ENCODE measurements at places on chromosomes 13 and 19. TPM values are rescaled to one million over a fixed set of nuclear protein-coding genes. Genes with fewer than 3 reads are reported as not detected.
A peak's percentile ranks its signal among the peaks of the same experiment; 100 is the strongest.

DNA sequence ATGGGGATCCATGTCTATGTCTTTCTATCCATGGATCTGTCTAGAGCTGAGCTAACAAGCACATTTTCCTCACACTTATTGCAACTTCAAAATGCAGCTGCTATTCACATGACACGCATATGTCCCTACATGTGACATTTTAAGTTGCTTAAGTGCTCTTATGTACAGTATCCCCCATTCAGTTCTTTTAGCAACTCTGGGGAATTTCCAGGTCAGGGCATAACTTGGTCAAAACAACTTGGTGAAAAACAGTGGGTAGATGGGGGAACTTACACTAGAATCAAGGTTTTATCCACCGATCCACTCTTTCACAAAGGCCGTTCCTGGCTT is 73.0 kb downstream of the COL4A1 start:
- peak; percentile 35 for DNase-seq

GRCh38 chr13:30866677-30867076 is 39.4 kb upstream of the MEDAG start:
- DNase-seq: no peak

GRCh38 chr13:51000571-51001260 is 91.1 kb downstream of the RNASEH2B start:
- DNase-seq: no peak

GRCh38 chr13:114229506-114229905 is 5.2 kb upstream of the CDC16 start:
- DNase-seq: no peak

- peak; percentile 99 for DNase-seq
These were observed 1.4 kb upstream of the SIX5 start for GRCh38 chr19:45770192-45771101.

DNA sequence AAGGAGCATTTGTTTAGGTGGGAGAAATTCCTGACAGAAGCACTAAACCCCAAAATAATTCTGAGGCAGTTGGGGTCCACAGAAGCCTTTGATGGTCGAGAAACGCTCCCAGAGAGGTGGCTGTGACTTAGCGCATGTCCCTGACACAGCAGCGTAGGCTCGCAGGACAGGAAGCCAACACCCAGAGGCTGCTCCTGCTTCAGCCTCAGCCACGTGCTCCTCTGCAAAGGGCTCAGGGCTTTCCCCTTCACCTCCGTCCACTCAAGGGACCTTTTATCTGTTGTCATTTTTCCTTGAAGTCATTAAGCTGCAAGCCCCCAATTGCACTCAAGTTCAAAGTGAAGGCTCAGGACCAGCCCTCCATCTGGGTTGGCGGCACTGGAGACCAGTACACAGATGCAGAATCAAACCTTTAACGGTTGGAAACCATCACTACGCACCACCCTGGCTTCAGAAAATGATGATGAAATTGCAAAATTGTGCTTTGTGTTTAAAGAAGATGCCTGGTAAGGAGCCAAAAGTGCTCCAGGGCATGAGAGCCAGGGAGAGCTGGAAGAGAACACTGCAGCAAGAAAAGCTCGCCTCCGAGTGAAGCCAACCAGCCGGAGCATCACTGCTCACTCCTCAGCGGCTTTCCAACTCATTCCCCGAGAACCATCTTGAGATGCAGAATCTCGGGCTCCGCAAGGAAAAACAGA is 219.6 kb downstream of the RAP2A start:
- DNase-seq: no peak

DNA sequence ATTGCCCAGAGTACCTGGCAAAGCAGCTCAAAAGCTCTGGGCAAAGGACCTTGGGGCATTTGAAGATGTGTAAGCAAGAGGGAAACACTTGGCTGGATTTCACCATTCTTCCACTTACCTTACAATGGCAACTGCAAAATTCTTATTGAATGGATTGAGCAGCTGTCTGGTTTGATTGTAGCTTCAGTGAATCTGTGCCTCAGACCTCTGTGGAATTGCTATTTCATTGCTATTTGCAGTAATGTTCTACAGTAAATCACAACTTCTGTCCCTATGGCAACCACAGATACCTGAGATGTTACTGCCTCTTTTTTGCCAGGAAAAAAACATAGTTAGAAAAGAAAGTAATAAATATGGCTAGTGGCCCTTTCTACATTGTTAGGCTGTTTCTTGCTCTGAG is 519.5 kb downstream of the SUCLA2 start:
- DNase-seq: no peak

DNA sequence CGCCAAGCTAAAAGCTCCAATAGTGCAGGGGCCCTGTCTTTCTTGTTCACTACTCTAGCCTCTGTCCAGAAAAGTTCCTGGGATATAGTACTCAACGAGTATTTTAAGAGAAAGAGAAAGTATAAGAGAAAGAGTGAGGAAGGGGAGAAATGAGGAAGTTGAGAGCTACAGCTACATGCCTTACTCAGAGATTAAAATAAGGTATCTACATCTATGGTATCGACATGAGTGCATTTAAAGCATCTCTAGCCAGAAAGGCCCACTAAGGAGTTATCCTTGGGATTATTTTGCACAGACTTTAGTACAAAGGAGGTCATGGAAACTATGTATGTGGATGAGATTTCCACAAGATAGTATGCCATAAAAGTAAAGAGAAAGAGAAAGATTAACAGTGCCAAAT is 28.5 kb downstream of the MYCBP2 start:
- no peak for DNase-seq

GRCh38 chr19:21158523-21159135 is 16.8 kb downstream of the ZNF431 start:
- DNase-seq: peak; percentile 8

DNA sequence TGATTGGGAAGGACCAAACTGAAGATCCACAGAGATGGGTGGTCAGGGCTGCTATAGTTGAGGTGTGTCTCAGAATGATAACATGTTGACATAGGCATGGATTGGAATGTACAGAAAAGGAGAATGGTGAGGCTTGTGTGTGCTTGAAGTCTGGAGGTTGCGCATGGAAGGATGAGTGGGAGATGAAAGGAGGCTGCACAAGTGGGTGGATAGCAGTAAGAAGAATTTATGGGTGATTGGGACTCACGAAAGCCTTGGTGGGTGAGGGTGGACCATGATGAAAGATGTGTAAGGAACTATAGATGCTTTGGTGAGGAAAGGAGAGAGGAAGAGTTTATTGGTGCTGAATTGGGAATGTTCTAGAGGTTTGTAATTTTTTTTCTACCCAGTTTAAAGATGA is 1287.7 kb downstream of the UQCRFS1 start:
- no peak for DNase-seq

DNA sequence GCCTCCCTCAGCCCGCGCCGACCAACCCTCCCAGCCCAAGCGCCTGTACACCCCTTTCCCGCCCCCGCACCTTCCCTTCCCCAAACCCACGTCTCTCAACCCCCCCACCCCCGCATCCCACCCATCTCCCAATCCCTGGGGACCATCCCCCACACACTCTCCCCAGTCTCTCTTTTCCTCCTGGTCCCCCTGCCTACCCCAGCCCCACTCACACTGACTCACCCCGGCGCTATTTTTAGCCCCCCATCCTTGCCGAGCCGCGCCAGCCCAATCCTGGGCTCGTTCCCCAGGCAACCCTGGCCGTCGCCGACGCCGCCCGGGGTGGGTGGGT is 11.7 kb downstream of the CIC start:
- DNase-seq: no peak

GRCh38 chr19:55519451-55520311 is 17.3 kb downstream of the SBK2 start:
- DNase-seq: peak; percentile 77

- DNase-seq: no peak
These were observed 446.0 kb downstream of the EFNB2 start for GRCh38 chr13:106089261-106089980.

DNA sequence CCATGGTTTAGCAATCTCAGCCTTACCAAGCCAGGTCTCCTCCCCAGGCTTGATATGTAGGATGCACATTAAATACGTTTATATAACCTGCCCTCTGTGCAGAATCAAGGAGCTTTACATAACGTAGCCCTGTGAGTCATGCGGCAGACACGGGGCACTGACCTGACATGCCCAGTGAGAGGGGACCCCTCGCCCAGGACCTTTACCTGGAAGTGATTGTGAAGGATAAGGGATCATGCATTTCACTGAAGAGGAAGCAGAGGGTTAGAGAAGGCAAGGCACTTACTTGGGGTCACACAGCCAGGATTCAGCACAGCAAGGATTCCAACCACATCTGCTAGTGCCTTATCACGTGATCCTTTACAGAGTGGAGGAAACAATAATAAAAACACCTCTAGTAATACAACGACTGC is 18.9 kb upstream of the FOSB start:
- DNase-seq: no peak

DNA sequence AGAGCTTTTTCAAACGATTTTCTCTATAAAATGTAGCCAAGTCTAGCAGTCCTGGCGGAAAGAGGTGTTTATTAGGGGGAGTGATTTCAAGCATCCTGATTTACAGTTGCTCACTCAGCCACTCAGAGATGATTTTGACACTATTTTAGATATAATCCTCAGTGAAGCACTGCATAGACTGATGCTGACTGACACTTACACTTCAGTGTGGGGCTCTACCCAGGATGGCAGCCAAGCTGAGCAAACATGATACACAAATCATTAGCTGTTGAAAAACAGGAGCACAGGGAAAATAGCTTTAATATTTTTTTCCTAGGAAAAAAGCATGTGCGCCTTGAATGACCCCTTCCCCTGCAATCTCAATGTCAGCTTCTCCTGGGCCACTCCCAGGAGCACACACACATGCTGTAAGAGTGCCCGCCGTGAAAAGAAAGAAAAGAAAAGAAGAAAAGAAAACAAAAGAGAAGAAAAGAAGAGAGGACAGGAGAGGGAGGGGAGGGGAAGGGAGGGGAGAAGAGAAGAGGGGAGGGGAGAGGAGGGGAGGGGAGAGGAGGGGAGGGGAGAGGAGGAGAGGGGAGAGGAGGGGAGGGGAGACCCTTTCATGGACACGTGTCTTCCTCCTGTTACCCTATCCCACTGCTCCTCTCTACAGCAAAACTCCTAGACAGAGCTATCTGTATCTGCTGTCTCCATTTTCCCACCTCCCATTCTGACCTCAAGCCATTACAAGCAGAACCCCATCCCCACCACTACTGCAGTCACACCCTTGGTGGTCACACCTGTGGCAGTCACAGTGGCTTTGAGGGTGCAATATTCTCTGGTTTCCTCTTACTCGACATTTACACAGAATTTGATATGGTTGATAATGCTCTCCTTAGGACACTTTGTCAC is 36.4 kb downstream of the RCBTB2 start:
- no peak for DNase-seq

- DNase-seq: no peak
These were observed 2.7 kb downstream of the HAMP start for GRCh38 chr19:35285095-35285449.

DNA sequence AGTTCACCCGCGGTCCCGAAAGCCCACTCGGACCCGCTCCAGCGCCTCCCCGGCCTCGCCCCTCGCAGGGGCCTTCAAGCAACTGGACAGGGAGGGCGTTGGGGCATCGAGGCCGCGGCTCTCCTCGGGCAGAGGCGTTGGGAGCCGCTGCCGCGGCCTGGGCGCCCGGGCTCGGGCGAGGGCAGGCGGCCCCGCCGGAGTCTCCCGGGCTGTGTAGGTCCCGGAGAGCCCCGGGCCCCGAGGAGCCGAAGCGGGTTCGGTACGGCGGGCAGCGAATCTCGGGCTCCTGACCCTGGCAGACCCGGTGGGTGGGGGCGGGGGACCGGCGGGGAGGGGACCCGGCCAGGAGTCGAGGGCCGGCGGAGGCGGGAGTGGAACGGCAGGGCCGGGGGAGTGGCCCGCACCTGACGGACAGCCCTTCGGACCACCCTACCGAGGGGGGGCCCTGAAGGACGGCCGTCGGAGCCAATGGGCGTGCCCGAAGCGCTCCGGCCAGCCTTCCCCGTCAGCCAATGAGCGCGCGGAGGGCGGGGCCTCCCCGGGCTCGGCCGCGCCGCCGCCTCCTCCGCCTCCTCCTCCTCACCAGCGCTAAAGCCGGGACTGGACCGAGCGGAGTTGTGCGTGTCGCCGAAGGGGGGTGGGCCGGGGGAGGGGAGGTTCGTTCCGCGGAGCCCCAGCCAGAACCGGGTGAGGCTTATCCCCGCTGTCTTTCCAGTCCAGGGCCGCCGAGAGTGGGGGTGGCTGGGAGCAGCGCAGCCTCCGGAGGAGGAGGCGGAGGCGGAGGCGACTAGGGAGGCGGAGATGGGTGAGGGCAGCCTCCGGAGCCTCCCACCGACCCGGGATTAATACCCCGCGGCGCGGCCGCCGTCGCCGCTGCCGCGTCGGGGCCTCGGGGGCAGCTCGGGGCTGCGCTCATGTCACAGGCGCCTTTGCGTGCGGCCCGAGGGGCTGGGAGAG is at the start of gene ZMYM2:
ZMYM2 (plus strand) TSS at position 573 of the 957 bp plus-strand sequence. CDS start 34,346 bp downstream, outside the sequence.
- peak; percentile 98 for DNase-seq

DNA sequence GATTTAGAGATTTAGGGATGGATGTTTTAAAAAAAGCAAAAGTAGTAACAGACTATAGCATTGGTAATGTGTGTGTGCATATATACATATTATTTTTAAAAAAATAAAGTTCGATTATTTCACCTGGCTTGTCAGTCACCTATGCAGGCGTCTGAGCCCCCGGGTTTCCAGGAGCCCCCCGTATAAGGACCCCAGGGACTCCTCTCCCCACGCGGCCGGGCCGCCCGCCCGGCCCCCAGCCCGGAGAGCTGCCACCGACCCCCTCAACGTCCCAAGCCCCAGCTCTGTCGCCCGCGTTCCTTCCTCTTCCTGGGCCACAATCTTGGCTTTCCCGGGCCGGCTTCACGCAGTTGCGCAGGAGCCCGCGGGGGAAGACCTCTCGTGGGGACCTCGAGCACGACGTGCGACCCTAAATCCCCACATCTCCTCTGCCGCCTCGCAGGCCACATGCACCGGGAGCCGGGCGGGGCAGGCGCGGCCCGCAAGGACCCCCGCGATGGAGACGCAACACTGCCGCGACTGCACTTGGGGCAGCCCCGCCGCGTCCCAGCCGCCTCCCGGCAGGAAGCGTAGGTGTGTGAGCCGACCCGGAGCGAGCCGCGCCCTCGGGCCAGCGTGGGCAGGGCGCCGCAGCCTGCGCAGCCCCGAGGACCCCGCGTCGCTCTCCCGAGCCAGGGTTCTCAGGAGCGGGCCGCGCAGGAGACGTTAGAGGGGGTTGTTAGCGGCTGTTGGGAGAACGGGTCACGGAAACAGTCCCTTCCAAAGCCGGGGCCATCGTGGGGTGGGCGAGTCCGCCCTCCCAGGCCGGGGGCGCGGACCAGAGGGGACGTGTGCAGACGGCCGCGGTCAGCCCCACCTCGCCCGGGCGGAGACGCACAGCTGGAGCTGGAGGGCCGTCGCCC is 840 bp upstream of the CCNA1 start:
- peak; percentile 14 for DNase-seq

GRCh38 chr19:48970139-48970766 is 5.1 kb downstream of the FTL start:
- no peak for DNase-seq

GRCh38 chr19:2676823-2677222 is 25.7 kb downstream of the GNG7 start:
- no peak for DNase-seq

Gene VSIG10L
- total RNA-seq: under 0.01 TPM

Gene ZNF543
- 9.3 TPM for total RNA-seq

Gene ZNF554
- 3.2 TPM for total RNA-seq

Gene UNC13A
- under 0.01 TPM for total RNA-seq

Gene CGB2
- not detected for total RNA-seq

Gene C13orf42
- not detected for total RNA-seq

Gene GJB2
- total RNA-seq: not detected

Gene PLK5
- not detected for total RNA-seq

Gene ZNF99
- total RNA-seq: not detected

All from lung microvascular endothelial cell (primary cell).